Inflammatory macrophage treated with lipopolysaccharide for 4 hours (primary cell): ENCODE measurements at places on chromosomes 6 and 20.

DNA sequence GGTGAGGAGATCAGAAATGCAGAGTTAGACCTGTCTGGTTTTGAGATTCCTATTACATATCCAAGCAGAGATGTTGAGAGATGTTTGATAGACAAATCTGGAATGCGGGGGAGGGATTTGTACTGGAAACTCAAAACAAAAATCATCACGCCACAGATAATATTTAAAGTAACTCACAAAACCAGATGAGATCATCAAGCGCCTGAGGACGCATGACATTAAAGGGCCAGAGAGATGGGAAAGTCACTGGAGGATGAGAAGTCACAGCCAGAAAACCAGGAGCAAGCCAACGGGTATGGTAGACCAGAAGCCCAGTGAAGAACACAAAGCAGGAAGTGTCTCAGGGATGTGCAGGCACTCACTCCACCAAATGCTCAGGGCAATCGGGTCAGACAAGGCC, 87.7 kb downstream of the DLL1 start:
- no peak for DNase-seq

DNA sequence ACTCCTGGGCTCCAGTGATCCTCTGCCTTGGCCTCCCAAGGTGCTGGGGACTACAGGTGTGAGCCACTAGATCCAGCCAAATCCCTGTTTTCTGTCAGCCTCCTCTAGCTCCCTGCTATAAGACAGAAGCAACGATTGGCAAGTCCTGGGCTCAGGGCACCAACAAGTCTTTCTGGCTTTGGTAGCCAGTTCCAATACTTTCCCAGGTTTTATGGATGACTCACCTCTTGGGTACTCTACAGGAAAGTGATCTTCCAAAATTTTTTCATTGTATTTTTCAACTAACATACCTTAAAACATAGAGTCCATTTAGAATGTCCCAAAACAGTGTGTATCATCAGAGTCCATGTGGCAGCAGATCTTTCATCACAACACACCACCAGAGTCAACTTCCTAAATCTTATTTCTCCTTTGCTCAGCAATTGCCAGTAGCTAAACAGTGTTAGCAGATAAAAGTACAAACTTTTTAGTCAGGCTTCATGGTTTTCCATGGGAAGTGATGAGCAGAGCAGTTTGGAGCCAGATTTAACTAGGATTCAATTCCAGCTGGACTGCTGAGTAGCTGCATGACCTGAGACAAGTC, 13.3 kb downstream of the GABBR1 start:
- DNase-seq, result peak; percentile 44

- DNase-seq, result no peak
Observed at GRCh38 chr6:80733641-80734040, 627.2 kb downstream of the BCKDHB start.

- no peak for DNase-seq
Observed at GRCh38 chr6:139376604-139377218, 2.3 kb upstream of the CITED2 start.

DNA sequence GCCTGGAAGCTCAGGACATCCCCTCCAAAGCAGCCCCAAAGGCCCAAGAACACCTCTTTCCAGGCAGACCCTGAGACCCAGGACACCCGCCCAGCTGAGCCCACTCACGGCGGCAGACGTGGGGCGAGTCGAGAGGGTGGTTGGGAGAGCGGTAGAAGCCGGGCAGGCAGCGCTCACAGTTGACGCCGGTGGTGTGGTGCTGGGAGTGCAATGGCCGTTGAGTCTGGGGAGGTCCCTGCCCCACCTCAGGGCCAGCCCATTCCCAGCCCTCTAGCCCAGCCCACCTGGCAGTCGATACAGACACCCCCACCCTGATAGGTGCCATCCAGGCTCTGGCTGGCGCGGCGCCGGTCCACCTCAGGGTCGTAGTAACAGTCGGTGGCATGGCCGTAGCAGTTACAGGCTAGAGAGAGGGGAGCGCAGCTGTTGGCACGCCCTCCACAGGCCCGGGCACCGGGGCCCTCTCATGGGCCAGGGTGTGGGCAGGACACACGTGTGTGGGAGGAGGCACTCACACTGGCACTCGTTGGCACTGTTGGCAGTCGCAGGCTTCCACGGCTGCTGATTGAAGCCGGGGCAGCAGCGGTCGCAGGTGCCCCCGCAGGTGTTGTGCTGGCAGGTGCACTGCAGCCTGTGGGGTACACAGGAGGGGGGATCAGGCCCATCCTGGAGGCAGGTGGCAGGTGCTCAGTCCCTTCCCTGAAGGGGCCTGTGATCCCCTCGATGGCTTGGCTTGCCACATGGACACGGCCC, 20.5 kb downstream of the LAMA5 start:
- no peak for DNase-seq

DNA sequence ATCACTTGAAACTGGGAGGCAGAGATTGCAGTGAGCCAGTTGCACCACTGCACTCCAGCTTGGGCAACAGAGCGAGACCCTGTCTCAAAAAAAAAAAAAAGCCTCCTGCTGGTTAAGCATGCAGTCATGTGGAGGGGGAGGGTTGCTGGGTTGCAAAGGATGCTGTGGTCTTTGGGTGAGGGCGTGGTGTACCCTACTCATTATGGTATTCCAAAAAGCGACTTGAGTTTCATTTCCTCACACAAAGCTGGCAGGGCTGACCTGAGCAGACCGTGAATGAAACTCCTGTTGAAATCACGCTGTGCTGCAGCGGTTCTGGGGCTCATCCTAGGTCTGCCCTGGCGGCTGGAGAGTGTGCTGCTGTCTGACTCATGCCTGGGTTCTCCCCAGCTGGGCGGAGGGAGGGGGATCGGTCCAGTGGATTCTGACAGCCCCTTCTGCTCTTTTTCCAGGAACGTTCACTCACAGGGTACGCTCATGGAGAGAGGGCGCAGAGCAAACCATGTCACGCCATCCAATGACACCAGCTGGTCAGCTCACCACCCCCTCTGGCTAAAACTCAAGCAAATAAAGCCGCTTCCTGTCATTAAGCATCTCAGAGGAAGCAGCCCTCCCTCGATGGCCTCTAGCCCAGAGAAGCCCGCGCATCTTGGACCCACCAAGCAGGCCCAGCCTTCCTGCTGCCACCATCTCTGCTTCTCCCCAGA, 166.2 kb downstream of the SCML4 start:
- peak; percentile 81 for DNase-seq

DNA sequence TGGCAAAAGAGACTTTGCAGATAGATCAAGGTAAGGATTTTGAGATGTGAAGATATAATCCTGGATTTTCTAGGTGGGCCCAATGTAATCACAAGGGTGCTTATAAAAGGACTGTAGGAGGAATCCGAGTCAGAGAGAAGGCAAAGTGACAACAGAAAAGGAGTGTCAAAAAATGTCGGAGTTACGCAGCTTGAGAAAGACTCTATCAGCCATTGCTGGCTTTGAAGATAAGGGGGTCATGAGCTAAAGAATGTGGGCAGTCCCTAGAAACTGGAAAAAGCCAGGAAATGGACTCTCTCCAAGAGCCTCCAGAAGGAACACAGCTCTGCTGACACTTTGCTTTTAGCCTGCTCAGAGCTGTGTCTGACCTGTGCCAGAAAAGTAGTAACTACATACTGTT, 8.7 kb upstream of the RWDD1 start:
- no peak for DNase-seq

DNA sequence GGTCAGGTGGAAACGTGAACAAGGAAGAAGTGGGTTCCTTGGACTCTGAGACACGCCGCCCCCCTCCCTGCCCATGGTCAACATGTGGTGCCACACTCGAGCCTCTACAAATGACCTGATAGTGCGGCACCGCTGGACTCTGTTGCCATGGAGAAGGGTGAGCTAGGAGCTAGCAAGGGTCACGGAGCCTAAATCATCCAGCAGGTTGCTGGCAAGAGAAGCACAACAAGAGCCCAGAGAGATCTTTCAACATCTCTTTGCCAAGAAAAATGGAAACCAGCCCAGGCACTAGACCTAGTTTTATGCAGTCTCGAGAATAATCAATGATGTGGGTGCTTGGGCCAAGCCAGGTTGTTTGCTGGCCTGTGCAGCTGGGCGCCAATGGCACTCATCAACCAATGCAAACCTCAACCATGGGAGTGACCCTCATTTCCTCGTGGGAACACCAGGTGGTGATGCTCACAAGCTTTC, 69.5 kb downstream of the NOL4L start:
- DNase-seq, result no peak

GRCh38 chr6:82144852-82145340, 102.6 kb downstream of the IBTK start:
- no peak for DNase-seq

DNA sequence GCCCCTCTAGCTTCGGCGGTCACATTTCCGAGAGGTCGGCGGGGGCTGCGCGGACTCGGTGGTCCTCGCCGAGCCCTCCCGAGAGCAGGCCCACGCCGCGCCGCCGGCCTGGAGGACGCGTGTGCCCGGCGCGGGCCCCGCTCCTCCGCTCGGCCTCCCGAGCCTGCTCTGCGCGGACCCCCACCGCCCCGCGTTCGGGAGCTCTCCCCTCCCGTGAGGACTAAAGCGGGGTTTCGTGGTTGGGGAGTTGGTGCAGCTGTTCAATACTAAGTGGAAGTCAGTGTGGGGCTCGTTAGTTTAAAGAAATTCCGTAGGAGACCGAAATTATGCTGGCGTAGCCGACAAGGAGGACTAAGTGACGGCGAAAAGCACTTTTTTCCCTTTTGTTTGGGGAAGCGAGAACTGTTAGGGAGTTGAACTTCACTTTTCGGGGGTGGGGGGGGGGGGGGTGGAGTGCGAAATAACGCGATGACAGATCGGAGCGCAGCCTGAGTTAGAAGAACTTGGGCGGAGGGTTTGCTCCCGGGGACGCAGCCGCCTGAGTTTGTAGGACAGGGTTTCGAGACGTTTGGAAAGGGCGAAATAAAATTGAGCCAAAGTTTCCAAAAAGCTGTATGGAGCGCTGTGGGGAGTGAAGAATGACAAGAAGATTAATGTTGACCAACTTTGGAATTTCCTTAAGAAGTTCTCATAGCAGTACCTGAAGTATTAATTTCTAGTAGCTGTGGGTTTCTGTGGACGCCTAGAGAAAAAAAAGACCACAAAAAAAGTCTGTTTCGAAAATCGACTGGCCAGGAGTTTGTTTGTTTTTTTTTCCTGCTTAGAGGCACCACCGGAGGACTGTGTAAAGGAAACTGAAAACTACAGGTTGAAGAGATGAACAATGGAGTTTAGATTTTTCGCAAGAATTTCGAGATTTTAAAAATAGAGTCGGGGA, 1.4 kb downstream of the QKI start:
- DNase-seq, result peak; percentile 89

- DNase-seq, result no peak
Observed at GRCh38 chr20:63269724-63270123, 2.9 kb upstream of the ARFGAP1 start.

- no peak for DNase-seq
Observed at GRCh38 chr6:134678436-134678889, 271.4 kb downstream of the ALDH8A1 start.

GRCh38 chr6:82963191-82963925, 102.3 kb downstream of the UBE3D start:
- DNase-seq, result no peak

DNA sequence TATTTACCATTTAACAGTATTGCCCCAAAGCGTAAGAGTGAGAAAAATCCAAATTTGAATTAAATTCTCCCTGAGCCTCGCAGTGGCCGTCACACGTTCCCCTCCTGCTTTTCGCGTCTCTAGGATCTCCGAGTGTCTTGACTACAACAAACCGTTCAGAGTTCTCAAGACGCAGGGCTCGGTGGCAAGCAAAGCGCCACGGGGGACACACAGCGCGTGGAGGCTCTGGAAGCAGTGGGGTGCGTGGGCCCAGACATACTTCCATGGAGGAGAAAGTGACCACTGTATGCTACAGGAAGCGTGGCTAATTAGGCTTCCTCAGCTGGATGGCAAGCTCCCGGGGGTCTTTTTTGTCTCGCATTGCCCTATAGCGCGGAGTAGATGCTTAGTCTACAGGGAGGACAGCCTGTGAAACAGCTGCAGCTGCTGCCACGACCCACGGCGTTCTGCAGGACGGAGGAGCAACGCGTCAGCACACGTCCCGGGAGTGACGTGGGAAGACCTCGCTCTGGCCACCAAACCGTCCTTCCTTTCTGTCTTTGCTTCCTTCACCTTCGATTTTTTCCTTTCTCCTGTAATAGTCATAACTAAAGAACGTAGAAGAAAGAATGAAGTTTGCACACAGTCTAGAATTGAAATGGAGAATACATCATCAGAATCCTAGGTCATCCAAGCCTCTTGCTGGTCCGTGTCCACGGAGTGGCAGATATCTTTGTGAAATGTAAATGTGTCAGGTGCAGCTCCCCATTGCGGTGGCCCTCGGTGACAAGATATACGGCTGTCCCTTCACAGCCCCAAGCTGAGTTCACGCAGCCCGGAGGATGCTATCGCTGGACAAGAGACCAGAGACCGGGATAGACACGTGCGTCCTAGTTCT, 104.2 kb upstream of the QKI start:
- DNase-seq, result no peak
